ENCODE measurements at places on chromosomes 7 and 10.

DNA sequence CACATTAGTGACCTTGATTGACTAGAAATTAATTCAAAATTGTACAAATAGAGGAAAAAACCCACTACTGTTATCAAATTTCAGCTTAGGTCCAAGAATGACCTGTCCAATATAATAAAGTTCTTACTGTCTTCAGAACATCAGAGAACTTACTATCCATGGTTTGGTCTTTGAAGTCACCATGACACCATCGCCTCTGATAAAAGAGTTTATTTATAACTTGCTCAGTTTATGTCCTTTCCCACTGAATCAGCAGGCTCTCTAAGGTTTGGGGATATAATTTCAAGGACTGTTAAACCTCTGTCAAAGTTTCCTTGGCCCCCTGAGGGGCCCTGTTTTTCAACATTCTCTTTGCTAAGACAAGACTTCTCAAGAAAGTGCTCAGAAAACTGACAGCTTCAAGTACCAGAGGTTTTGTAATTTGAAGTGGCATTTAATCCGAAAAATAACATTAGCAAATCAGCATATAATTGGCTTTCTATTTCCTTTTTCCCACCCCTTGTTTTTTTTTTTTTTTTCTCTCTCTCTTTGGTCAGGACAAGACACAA, 191.7 kb upstream of the FERD3L start:
- DNase-seq = no peak

- no peak for DNase-seq
These were observed 44.7 kb downstream of the SH2D4B start for GRCh38 chr10:80582286-80582960.

DNA sequence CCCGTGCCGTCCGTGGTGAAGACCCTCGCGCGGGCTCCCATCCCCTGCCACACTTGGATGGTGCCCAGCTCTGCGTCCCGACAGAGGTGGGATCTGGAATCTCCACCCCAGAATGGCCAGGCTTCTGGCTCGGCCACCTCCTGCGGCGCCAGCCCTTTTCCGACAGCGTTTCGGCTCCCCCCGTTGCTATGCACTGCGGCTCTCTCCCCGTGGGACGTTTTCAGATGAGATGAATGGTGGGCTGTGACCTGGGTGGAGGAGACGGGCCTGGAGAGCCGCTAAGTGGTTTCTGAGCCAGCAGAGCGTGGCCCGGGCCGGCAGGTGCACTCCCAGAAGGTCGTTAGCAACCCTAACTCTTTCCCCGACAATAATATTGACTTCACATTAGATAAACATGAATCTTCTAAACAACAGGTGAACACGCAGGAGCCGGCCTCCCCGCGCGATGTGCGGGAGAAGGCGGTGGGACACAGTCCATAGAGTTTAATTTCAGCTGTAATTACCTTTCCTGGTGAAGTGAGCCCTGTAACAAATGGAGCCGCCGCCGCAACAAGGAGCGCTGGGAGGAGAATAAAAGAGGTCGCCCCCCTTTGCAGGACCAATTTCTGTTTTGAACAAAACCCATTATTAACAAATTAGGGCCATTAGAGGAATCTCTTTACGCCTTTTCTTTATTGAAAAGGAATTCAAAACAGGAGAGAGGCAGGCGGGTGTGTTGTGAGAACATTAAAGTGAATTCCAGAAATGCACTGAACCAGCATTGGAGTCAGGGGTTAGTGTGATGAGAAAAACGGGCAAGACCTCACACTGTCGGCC, 294.3 kb upstream of the PFKP start:
- no peak for DNase-seq

DNA sequence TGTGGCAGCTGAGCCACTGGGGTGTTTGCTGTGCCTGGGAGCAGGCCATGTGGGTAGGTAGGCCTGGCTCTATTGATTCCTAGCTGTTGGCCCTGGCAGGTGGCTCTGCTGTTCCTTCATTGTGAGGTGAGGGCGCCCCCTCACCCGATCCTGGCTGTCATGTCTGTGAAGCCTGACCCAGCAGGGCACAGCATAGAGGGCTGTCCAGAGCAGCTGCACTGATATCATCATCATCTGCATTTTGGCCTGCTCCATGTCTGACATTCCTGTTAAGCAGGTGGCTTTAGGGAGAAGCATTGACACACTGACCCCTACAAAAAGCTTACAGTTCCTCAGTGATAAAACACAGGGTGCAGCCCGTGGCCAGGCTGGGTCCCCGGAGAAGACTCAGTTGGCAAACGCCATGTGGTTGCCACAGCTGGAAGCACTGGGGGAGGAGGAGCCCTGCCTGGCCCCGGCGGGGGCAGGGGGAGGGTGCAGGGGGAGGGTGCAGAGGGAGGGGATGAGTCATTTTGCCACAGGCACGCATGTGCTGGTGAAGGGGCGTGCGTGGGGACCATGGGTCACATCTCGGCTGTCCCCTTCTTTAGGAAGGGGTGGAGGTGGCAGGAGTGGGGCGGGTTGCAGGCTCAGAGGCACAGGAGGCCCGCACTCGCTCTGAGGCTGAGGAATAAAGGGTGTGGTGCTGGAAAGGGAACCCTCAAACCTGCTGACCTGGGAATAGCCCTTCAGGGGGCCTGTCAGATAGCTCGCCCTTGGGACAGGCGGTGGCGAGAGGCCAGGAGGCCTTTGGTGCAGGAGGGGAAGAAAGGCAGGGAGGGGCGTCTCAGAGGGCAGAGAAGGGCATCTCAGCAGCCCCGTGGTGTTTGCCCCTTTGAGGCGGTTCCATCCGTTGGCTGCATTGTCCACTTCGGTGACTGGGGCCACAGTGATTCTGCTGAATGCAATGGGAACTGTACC, 31.6 kb downstream of the IKZF1 start:
- DNase-seq = peak; percentile 66

DNA sequence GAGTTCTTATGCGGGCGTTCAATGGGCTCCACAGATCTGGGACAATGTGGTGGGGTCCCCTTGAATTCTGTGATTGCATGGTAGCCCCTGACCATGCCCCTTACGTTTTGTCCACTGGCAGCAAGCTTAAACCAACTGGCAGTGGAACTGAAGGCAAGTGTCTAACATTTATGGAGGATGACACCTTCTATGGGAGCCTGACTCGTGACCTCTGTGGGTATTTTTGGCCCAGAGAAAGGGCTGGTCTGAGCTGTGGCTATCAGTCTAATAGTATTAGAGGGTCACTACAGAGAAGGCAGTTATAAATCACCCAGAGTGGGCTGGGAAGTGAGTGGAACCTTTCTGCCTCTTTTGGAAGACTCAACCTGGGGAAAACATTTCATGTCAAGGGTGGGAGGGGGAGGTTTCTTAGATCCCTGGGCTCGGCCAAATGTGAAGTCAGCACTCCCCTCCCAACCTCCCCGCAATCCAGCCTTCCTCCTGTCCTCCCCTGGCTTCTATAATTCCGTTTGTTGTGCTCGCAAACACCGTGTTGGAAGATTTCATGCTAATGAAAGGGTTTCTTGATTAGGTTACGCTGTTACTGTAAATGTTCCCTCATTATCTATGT, 322.7 kb downstream of the RPS24 start:
- DNase-seq = no peak

GRCh38 chr10:37734971-37735370, 122.4 kb downstream of the ZNF248 start:
- DNase-seq = no peak

DNA sequence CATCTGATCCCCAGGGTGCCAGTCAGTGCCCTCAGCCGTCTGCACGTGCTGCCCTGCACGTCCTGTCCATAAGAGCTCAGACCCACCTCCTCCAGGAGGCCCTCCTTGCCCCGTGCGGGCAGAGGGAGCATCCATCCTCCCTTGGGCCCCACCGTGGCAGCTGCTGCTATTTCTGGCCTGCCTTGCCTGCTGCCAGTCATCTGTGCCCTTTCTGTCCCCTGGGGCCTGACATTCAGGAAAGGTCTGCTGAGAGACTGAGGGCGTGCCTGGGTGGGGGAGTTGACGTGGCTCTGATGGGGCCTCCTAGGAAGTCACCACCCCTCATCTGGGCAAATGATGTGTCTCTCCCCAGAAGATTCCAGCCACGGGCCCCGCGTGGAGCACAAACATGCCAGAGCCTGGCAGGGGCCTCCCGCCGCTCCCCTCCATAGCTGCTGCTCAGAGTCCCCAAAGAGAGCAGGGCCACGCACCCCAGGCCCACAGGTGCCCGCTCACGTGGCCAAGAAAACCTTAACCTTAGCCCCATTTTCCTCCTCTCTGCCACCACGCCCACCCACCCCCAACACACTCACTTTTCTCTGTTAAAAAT, 21.8 kb downstream of the DPYSL4 start:
- no peak for DNase-seq

GRCh38 chr10:78510566-78511323, 477.1 kb downstream of the RPS24 start:
- DNase-seq = no peak

DNA sequence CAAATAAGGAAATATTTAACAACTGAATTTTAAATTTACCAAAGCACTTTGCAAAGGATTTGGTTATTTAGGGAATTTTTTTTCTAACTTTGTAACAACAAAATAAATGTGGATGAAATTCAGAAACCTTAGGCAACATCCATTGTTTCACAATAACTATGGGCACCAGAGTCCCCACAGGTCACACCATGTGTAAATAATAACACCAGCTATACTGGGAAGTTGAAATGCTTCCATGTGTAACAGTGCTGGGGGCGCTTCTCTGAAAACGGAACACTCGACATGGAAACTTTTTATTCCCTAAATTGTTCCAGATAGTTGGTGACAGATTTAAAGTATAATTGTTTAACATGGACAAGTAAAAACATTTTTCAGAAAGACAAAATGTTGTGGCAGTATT, 818.6 kb downstream of the TNS3 start:
- DNase-seq = no peak

DNA sequence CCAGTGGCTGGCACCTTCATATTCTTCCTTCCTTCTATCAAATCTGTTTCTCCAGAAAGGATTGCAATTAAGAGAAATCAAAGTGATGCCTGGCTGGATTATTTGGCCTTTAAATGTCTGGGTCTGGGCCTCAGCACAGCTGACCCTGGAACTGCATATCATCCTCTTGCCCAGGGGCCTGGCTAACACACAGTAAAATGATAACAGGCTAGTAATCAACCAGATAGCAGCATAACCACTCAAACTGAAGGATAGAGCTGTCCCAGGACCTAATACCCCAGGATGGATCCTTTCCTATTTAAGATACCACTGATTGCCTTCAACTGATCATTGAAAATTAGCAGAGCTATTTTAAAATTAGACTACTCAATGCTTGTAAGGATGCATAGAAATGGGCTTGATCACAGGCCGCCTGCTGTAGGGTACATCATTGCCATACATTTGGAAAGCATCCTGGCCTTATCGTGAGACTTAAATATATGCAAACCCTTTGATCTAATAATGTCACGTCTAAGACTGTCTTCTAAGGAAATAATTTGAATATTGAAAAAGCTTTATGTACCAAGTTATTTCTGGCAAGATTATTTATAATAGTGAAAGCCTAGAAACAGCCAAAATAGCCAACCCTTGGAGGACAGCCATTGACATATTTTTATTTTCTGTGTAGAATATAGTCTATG, 144.0 kb upstream of the CHST15 start:
- no peak for DNase-seq

DNA sequence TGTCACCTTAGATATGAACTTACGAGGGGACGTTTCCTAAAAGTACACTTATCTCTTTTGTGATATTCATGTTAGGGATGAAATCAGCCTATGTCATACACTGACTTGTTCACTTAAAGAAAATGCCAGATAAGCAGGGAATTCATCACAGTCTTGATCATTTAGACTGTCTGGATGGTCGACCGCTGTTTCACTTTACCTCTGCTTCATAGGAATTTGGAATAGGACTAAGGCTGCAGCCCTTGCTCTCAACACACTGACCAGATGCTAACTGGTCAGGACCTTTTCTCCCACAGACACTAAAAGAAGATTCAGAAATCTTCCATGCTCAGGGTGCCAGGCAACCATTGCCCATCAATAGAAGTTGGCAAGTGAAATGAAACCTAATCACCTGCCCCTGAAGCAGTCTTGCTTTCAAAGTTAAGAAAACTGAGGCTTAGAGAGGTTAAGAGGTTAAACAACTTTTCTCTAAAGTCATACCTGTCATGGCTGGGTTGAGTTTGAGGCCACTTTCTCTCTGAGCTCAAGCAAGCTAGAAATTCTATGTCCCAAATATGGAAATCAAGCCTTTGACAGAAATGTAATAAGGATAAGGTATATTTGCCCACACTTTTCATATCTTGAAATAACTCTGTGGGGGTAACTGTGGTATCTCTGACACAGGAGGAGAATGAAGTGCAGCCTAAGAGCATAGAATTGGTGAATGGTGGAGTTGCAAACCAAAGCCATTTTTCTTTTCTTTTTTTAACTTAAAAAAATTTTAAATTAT, 77.1 kb downstream of the MAP3K8 start:
- no peak for DNase-seq

DNA sequence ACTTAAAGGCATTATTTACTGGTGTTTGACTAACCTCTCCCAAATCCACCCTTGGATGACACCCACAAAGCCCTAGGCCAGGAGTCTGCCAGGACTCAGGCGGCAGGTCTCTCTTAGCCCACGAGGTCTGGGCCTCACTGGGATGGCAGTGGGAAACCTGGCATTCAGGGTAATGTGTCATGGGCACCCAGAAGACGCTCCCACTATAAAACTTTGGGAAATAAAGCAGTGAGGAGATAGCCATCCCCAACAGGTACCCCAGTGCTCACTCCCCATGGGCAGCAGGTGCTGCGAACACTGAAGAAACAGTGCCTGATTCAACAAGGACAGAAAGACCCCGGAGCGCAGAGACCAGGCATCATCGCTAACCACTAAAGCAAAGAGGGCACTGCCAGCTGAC, 14.4 kb upstream of the PTPRN2 start:
- no peak for DNase-seq

DNA sequence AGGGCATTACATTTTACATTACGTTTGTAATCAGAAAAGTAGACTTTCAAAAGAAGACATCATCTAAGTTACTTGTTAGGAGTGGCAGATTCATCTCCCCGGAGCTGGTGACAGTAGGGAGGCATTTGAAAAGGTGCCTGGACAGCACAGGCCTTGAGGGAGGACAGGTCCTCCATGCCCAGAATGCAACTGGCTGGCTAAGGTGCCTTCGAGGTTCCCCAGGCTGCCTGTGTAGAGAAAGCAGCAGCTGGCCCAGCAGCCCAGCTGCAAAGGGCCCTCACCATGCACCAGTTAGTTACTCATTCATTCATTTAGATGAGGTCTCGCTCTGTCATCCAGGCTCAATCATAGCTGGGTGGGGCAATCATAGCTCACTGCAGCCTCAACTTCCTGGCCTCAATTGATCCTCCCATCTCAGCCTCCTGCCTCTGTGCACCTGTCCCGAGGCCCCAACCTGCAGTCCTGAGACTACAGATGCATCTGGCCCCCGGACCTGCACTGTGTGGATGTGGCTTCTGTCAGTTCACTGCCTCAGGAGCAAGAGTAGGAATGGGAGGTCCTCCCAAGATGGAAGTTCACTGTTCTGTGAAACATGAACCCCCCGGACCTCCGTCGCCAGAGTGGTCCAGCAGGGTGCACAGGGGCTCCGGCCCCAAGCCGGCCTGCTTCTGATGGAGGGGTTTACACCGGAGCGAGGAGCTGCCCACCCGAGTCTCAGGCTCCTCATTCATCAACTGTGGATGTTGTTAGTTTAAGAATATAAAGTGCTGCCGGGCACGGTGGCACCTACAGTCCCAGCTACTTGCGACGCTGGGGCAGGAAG, 36.6 kb downstream of the PRKAG2 start:
- no peak for DNase-seq

Data from stimulated activated CD4-positive, alpha-beta T cell treated with anti-CD3 and anti-CD28 coated beads, Interleukin-1b, Interleukin-23, amount 100 ng/mL, for 1 hour (primary cell).